Skeletal muscle tissue (tissue), 5 donors: ENCODE measurements at places on chromosomes 2 and 18. TPM values are rescaled to one million over a fixed set of nuclear protein-coding genes. Genes with fewer than 3 reads are reported as not detected.

The TLX2 gene
- total RNA-seq = not detected

The CRYBA2 gene
- not detected for total RNA-seq

The INPP4A gene
- 12.5 TPM for total RNA-seq

The GTF2A1L gene
- total RNA-seq = not detected

The CXCR1 gene
- total RNA-seq = 0.52 TPM

The KRCC1 gene
- total RNA-seq = 11.5 TPM

The MCFD2 gene
- 36.0 TPM for total RNA-seq

The TWSG1 gene
- 30.3 TPM for total RNA-seq

The CERKL gene
- total RNA-seq = not detected

The AQP4 gene
- 4.2 TPM for total RNA-seq

The SCTR gene
- not detected for total RNA-seq

The FAM210A gene
- total RNA-seq = 19.8 TPM

The HOXD13 gene
- under 0.01 TPM for total RNA-seq

The SIX3 gene
- total RNA-seq = not detected

The ASB18 gene
- 3.1 TPM for total RNA-seq

The POMC gene
- total RNA-seq = 4.2 TPM

The DBI gene
- total RNA-seq = 76.7 TPM

The RASGRP3 gene
- total RNA-seq = 49.1 TPM

The BOLL gene
- total RNA-seq = 2.6 TPM

The RAX gene
- total RNA-seq = not detected

The CHRNA1 gene
- 48.0 TPM for total RNA-seq

The ERFE gene
- 4.2 TPM for total RNA-seq

The SERPINB2 gene
- total RNA-seq = not detected

The EGR4 gene
- total RNA-seq = not detected

The STAT1 gene
- 30.3 TPM for total RNA-seq

The NPAS2 gene
- 7.8 TPM for total RNA-seq

The DSC2 gene
- 4.2 TPM for total RNA-seq

The METAP1D gene
- 8.9 TPM for total RNA-seq

The KLHL30 gene
- total RNA-seq = 18.3 TPM

The CYTIP gene
- 1.0 TPM for total RNA-seq

The ITGB6 gene
- total RNA-seq = 17.2 TPM

The FBXO41 gene
- under 0.01 TPM for total RNA-seq

The WDPCP gene
- 24.5 TPM for total RNA-seq

The CXCR4 gene
- total RNA-seq = 29.2 TPM

The TEKT4 gene
- total RNA-seq = under 0.01 TPM

The TCF7L1 gene
- total RNA-seq = 8.9 TPM

The RUFY4 gene
- total RNA-seq = not detected

The TMEM17 gene
- 1.0 TPM for total RNA-seq

The COLEC12 gene
- total RNA-seq = 39.1 TPM

The HS6ST1 gene
- 12.5 TPM for total RNA-seq

The NEU2 gene
- total RNA-seq = not detected

The RTP5 gene
- not detected for total RNA-seq

The RAB27B gene
- 1.0 TPM for total RNA-seq

The IL1RL1 gene
- total RNA-seq = 1.0 TPM

The SNORC gene
- under 0.01 TPM for total RNA-seq

The ID2 gene
- 35.0 TPM for total RNA-seq

The IRS1 gene
- total RNA-seq = 13.0 TPM

The DARS1 gene
- total RNA-seq = 85.6 TPM

The ATP8B1 gene
- 4.7 TPM for total RNA-seq

The ZNF892 gene
- 4.7 TPM for total RNA-seq

The GPR35 gene
- 1.0 TPM for total RNA-seq

The OTOF gene
- total RNA-seq = 5.2 TPM

The GALNT3 gene
- 1.0 TPM for total RNA-seq

The TRIM54 gene
- 60.0 TPM for total RNA-seq

The FBXO15 gene
- 1.0 TPM for total RNA-seq

The FAP gene
- 70.5 TPM for total RNA-seq
